ENCODE measurements at places on chromosomes 3 and 15.

GRCh38 chr3:118435851-118436350, 598.7 kb downstream of the IGSF11 start:
- no peak for DNase-seq

DNA sequence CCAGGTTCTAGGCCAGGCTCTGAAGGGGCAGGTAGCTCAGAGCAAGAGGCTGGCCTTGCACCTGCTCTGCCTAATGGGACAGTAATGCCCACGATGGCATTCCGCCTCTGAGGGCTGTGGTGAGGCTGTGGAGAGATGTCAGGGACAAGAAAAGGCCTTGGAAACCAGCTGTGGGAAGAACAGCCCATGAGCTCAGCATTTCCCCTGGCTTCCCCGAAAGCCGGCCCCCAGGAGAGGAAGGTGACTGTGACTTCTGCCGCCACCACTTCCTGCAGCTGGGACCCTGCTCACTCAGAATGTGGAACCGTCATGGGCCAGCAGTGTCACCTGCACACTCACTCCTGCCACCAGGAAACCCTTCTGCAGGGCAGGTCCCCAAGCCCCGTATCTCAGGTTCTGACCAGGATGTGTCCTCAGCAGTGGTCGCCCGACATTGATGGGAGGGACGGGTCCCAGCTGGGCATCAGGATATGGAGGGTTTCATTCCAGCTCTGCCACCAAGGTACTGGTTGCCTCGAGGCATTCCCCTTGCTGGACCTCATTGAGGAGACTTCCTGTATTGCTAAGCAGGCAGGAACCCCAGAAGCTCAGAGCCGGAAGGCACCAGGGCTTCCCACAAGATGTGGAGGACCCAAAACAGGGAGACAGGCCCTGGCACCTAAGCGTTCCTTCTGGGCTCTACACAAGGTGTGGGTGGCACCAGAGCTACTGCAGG, 30.7 kb downstream of the SEMA7A start:
- peak; percentile 79 for DNase-seq

- no peak for DNase-seq
Measured at GRCh38 chr15:33581032-33581431, 270.3 kb downstream of the RYR3 start.

GRCh38 chr3:130258532-130258952, 86.9 kb upstream of the COL6A5 start:
- DNase-seq, result no peak

GRCh38 chr3:134932035-134932434, 137.0 kb downstream of the EPHB1 start:
- DNase-seq, result no peak

GRCh38 chr3:149142682-149143081, 13.2 kb downstream of the HPS3 start:
- no peak for DNase-seq

DNA sequence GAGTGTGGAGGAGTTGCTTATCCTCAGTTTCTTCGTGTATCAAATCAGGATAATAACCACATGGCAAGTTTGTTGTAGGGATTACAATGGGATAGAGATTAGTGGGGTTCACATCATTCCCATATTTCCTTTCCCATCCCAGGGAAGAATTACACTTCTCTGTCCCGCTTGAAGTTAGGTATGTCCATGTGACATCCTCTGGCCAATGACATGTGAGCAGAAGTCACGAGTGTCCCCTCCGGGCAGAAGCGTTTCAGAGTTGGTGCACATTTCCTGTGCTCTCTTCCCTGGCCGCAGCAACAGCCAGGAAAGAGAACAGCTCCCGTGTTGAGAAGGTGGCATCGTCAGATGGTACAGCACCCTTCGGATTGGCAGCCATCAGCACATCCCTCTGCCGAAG, 36.7 kb upstream of the HES1 start:
- no peak for DNase-seq

DNA sequence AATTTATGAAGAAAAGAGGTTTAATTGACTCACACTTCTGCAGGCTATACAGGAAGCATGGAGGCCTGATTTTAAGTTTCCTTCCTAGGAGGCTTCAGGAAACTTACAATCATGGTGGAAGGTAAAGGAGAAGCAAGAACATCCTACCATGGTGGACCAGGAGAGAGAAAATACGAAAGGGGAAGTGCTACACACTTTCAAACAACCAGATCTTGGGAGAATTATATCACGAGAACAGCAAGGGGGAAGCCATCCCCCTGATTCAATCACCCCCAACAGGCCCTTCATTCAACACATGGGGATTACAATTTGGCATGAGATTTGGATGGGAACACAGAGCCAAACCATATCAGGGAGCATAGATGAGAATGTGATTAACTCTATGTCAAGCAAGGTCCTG, 121.0 kb downstream of the MTHFS start:
- DNase-seq, result no peak

DNA sequence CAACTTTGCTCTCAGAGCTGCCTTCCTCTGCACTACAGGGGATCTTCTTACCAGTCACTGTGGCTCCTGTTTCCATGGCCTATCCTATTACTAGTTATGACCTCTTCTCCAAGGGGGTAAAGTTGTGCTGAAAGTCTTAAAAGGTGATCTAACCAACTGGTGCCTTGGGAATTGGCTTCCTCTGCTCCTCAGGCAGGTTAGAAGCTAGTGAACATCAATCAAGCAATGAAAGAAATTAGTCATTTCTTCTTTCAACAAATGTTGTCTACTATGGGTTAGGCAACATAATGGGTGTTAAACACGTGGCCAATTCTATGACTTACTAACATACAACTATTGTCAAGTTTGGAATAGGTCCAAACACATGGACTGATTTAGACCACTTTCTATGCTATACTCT, 571.4 kb upstream of the NAALADL2 start:
- DNase-seq, result no peak
